ENCODE measurements at places on chromosomes 4 and X.

- no peak for DNase-seq
Observed at GRCh38 chrX:42770566-42770965, 7.4 kb downstream of the PPP1R2C start.

- DNase-seq, result no peak
Observed at GRCh38 chr4:141646969-141647368, 10.6 kb downstream of the IL15 start.

GRCh38 chr4:32624943-32625603 is 1904.9 kb downstream of the PCDH7 start:
- DNase-seq, result no peak

- DNase-seq, result no peak
Observed at GRCh38 chrX:63050225-63050624, 300.9 kb downstream of the SPIN4 start.

DNA sequence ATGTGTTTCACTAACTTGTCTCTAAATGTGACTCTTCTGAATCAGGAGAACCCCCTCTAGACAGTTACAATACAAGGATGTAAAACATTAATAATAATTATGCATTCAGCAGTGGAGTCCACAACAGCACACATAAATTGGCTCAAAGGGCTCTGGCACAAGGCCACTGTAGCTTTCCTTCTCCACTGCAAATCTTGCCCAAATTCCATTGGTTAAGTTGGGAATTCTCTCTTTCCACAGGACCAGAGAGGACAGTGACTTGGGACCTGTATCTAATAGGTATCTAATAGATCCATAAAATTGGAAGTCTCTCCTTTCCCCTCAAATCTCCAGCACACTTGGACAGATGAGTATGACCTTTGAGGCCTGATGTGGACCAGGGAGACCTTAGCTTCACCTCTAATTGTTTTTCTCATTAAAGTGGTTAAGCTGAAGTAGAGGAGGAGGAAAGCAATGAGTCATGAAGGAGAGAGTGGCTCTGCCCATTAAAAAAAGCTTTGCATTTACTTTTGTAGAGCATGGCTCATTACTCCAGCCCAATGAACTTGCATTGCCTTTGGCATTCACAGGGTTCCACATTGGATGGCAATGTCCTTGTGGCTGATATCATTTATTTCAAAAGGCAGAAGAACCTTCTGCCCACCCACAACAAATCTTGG is 72.3 kb upstream of the SH3RF1 start:
- DNase-seq, result no peak

GRCh38 chr4:99966692-99967091 is 16.6 kb upstream of the H2AZ1 start:
- DNase-seq, result no peak

DNA sequence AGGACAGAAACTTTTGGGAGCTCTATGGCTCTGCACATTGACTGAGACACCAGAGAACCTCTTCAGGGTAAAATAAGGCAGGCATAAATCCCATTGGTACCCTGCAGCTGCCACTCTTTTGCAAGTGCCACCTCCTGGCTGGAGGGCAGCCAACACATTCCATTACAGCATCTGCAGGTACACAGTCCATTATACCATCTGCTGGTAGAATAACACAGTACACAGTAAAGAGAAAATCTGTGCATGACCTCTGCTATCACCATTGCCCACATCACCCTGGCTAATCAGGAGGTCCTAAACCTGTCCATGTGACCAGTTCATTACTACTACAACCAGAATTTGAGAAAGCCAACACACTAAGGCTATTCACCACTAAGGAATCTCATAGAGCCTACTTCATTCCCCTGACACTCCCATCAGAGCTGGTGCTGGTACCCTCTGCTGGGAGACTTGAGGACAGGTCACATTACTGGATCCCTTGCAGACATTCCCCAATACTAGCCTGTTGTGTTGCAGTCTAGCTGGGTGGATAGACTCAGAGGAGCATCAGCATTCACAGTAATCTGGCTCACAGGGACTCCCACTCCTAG is 176.2 kb upstream of the TACR3 start:
- DNase-seq, result no peak

- DNase-seq, result no peak
Observed at GRCh38 chr4:94369046-94369445, 26.4 kb upstream of the HPGDS start.

- DNase-seq, result no peak
Observed at GRCh38 chr4:43757147-43757546, 691.5 kb downstream of the KCTD8 start.

GRCh38 chr4:52248820-52249219 is 197.7 kb downstream of the SPATA18 start:
- no peak for DNase-seq

- no peak for DNase-seq
Observed at GRCh38 chr4:93960450-93960849, 131.9 kb downstream of the ATOH1 start.

DNA sequence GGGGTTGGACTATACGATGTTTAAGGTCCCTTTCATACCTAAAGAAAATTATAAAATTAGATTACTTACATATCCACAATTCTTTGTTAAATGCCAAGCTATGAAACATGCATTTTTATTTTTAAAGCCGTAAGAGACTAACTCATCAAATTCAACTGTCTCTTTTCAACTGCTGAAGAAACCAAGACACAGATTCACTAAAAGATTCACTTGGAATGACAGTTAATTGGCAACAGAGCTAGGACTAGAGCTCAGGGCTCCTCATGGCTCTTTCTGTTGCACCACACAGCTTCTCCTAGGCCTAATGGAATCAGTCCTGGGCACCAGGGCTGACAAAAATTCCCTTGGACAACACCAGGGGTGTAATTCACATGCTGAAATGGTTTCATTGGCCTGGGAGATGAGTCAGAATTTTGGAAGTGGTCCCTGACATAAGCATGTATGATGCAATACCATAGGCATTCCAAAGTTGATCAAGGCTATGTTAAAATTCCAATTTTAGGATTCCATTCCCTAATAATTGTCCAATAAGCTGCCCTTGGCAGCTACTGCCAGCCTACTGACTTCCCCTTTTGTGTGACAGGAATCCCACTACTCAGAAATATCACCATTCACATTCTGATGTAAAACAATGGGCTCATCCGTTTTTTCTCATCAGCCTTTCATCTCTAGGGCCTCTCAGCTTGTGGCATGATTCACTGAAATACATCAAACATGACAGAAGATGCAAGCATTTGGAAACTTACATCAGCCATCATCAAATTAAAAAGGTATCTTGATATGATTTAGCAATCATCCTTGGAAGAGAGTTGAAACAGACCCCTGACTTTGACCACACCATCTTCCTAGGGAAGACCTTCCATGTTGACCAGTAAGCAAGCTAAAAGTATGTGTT is 54.2 kb downstream of the PLAC1 start:
- no peak for DNase-seq

DNA sequence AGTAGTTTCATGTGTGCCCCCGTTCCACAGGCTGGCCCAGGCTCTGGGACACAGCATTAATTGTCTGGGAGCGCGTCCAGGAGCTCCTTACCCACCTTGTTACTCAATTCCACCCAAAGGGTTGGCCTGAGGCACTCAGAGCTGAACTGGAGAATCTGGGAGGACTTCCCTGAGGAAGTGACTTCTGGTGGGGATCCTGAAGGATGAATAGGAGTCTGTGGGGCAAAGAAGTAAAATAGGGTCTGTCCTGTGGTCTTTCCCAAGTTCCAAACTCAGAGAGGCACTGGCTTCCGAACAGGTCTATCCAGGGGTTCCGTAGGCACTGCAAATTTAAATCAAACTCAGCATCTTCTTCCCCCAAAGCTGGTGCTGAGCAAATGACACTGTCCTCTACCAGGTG is 204.3 kb downstream of the AFAP1 start:
- no peak for DNase-seq
